ENCODE measurements at places on chromosomes 4 and X. TPM values are rescaled to one million over a fixed set of nuclear protein-coding genes. Genes with fewer than 3 reads are reported as not detected.

- H3K27ac ChIP-seq = no peak overlapping the region
- H3K4me1 ChIP-seq = peaks cover 11% of the 10 kb centered on the region
- no peak for DNase-seq
- no peak overlapping the region for H3K4me3 ChIP-seq
- no peaks in the 10 kb centered on the region for H3K36me3 ChIP-seq
These were observed 294.3 kb upstream of the BOD1L1 start for GRCh38 chr4:13921805-13922204.

DNA sequence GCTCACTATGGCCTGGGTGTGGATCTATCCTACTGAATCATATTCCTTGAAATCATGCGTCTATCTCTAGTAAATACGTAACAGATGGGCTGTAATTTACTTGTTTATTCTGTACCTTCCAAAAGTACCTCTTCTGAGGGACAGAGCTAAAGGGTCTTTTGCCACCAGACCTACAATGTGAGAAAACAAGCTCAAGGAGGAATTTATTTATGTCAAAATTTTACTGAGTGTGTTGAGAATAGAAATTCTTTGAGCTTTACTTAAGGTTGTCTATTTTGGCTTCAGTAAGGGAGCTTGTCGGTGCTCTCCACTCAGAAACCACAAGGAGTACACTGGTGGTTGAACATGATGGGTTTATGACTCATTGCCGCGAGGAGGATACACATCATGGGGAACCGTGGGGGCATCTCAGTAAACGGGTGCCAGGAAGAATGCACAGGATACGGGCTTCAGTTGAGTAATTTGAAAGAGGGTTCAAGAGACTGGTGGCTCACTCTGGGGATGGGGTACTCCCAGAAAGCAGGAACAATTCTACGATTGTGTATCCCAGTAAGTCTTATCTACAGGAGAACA lies 3.0 kb downstream of the ANK2 start:
- no peaks in the 10 kb centered on the region for H3K27me3 ChIP-seq
- no peak overlapping the region for H3K27ac ChIP-seq
- no peaks in the 10 kb centered on the region for H3K4me1 ChIP-seq
- no peaks in the 10 kb centered on the region for H3K36me3 ChIP-seq
- H3K4me3 ChIP-seq = no peak overlapping the region

DNA sequence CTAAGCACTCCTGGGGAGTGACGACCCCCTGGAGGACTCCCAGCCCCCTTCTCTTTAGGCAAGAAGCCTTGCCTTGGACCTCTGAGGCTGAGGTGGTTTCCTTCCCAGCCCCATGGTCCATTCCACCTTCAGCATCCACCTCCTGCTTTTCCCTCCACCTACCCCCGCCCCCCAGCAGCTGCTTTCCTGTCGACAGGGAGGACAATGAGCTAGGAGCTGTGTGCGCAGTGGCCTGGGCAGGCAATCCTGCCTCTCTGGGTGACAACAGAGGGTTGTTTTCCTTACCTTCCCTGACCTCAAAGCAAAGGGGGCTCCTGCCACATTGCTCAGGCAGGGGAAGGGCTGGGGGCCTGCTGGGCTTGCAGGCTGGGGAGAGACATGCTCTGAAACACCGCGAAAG lies 123.5 kb downstream of the BCOR start:
- no peaks in the 10 kb centered on the region for H3K27me3 ChIP-seq
- H3K27ac ChIP-seq = no peak overlapping the region
- no peak for DNase-seq
- H3K4me1 ChIP-seq = no peaks in the 10 kb centered on the region
- no peak overlapping the region for H3K4me3 ChIP-seq

GRCh38 chr4:40575846-40576245 lies 53.8 kb downstream of the RBM47 start:
- peaks cover 15% of the 10 kb centered on the region for H3K4me1 ChIP-seq
- no peaks in the 10 kb centered on the region for H3K36me3 ChIP-seq
- no peak for DNase-seq
- H3K27me3 ChIP-seq = no peaks in the 10 kb centered on the region

DNA sequence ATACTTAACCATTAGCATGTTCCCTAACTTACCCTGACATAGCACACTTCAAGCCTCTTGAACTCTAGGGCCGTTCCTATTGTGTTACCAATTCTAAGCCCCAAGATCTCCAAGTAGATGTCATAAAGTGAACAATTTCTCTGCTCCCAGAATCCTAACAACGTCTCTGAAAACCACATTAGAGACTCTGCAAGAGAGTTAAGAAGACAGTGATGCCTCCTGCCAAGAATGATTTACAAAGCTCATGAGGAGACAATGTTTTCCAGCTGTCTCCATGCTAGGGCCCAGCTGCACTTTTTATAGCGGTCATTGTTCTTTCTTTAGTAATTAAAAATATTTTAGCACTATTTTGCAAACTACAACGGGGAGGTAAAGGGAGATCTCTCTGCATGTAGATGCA lies 358.4 kb downstream of the PPP3CA start:
- no peaks in the 10 kb centered on the region for H3K36me3 ChIP-seq
- DNase-seq = no peak
- H3K4me3 ChIP-seq = no peak overlapping the region
- no peak overlapping the region for H3K27ac ChIP-seq
- H3K27me3 ChIP-seq = no peaks in the 10 kb centered on the region

DNA sequence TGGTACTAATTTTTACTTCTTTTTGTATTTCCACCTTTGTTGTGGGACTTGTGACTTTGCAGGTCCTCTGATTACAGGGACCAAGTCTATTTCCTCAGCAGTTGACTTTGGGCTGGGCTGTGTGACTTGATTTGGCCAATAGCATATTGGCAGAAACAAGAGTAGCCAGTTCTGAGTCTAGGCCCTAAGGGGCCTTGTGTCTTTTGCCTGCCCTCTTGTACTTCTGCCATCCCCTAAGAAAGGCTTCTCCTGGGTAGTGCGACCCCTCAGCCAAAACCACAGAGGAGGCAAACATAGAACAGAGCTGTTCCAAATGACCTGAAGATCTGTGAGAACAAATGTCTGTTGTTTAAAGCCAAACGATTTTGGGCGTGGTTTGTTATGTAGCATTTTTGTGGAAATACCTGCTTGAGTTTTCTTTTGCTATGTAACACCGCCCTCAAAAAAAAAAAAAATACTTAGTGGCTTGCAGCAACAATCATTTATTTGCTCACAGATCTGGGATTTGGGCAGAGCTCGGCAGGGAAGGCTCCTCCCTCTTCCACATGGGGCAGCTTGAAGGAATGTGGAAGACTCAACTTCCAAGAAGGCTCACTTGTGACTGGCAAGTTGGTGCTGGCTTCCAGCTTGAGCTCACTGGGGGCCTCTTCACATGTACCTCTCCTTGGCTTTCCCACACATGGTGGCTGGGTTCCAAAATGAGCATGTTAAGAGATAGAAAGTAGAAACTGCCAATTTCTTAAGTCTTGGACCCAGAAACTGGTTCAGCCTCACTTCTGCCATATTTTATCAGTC lies 423.0 kb upstream of the CNKSR2 start:
- DNase-seq = no peak
- H3K27ac ChIP-seq = no peak overlapping the region
- no peaks in the 10 kb centered on the region for H3K36me3 ChIP-seq
- H3K27me3 ChIP-seq = no peaks in the 10 kb centered on the region
- no peak overlapping the region for H3K4me3 ChIP-seq
- H3K4me1 ChIP-seq = no peaks in the 10 kb centered on the region

DNA sequence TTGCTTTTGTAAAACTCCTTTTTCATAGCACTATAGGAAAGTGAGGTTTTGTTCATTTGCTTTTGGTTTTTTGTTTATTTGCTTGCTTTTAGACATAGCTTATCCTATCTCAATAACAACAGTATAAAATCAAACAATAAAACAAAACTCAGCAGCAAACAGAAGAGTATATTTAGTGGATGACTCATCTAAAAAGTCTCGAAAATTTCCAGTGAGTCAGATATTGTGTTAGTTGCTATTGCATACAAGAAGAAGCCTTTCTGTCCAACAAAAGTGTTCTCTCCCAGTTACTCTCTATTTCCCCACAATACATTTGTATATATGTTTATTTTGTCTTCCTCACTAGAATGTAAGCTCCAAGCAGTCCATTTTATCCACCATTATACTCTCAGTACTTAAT lies 36.0 kb upstream of the NPNT start:
- no peaks in the 10 kb centered on the region for H3K27me3 ChIP-seq
- DNase-seq = no peak
- H3K4me1 ChIP-seq = no peaks in the 10 kb centered on the region

DNA sequence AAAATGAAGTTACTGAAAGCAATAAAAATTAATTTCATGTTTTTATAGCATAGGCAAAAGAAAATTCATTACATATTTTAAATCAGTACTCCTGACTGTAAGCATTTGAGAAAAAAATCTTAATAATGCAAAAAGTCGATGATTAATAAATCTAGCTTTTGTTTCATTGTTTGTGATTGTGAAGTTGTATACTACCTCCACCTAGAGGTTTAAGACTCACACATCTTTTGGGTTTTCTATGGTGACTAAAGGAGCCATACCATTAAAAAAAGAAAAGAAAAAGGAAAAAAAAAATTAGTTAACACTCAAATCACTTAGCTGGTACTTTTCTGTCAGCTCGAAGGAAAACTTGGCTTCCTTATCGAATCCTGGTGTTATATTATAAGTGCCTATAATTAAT lies 2.0 kb downstream of the GABRA2 start:
- H3K4me3 ChIP-seq = no peak overlapping the region
- H3K27ac ChIP-seq = no peak overlapping the region
- no peak for DNase-seq
- no peaks in the 10 kb centered on the region for H3K4me1 ChIP-seq

DNA sequence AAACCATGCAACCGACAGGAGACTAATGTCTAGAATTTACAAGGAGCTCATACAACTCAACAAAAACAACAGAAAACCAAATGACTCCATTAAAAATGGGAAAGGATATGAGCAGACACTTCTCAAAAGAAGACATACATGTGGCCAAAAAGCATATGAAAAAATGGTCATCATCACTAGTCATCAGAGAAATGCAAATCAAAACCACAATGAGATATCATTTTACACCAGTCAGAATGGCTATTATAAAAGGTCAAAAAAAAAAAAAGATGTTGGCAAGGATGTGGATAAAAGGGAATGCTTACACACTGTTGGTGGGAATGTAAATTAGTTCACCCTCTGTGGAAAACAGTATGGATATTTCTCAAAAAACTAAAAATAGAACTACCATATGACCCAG lies 50.5 kb upstream of the CHRDL1 start:
- no peak overlapping the region for H3K27ac ChIP-seq
- H3K4me3 ChIP-seq = no peak overlapping the region
- no peaks in the 10 kb centered on the region for H3K36me3 ChIP-seq
- no peak for DNase-seq
- H3K4me1 ChIP-seq = no peaks in the 10 kb centered on the region

DNA sequence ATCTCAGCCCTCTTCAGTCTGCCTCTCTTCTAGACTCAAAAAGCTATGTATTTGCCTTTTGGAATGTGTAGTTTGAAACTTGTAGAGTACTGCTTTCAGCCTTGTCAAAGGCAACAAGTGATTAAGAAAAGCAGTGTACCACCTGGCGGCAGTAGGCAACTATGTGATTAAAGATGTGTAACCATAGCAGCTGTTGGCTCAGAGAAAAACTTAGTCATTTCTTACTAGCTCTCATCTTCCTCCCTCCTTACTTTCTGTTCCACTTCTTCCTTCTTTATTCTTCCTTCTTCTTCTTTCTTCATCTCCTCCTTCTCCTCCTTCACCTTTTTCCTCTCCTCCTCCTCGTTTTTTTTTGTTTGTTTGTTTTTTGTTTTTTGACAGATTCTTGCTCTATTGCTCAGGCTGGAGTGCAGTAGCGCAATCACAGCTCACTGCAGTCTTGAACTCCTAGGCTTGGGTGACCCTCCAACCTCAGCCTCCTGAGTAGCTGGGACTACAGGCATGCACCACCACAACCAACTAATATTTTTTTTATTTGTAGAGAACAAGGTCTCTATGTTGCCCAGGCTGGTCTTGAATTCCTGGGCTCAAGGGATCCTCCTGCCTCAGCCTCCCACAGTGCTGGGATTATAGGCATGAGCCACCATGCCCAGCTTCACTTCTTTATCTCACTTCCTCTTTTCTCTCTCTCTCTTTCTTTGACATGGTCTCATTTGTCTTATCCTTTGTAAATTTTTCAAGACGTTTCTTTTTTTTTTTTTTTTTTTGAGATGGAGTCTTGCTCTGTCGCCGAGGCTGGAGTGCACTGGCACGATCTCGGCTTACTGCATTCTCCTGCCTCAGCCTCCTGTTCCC lies 32.6 kb downstream of the ABHD18 start:
- no peak overlapping the region for H3K27ac ChIP-seq
- no peaks in the 10 kb centered on the region for H3K27me3 ChIP-seq
- no peak for DNase-seq
- no peaks in the 10 kb centered on the region for H3K4me1 ChIP-seq
- peaks cover 8% of the 10 kb centered on the region for H3K36me3 ChIP-seq

GRCh38 chrX:53049127-53049517 lies 533 bp downstream of the GPR173 start:
- peak overlapping the region; percentile 80 for H3K4me3 ChIP-seq
- DNase-seq = no peak
- H3K4me1 ChIP-seq = no peaks in the 10 kb centered on the region
- no peaks in the 10 kb centered on the region for H3K27me3 ChIP-seq
- no peaks in the 10 kb centered on the region for H3K36me3 ChIP-seq

DNA sequence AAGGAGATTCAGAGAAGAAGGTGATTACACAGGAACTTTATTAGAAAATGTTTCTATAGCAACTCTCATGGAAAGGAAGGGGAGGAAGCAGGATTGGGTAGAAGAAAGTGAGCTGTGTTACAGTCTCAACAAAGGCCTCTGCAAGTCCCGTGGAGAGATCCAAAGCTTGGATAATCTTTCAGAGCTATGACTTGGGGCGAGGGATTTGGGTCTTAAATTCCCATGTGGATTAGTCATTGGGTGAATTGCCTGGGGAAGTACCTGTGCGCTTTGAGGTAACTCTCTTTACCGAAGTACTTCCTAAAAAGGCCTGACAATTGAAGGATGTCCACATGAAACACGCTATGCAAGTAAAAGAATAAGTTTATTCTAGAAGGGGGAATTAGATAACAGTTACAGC lies 133.8 kb upstream of the ANKRD50 start:
- DNase-seq = no peak
- H3K36me3 ChIP-seq = no peaks in the 10 kb centered on the region
- H3K27me3 ChIP-seq = no peaks in the 10 kb centered on the region
- no peaks in the 10 kb centered on the region for H3K4me1 ChIP-seq

GRCh38 chr4:1050486-1051213 lies 39.2 kb downstream of the FGFRL1 start:
- H3K36me3 ChIP-seq = no peaks in the 10 kb centered on the region
- no peak overlapping the region for H3K27ac ChIP-seq
- H3K27me3 ChIP-seq = no peaks in the 10 kb centered on the region
- H3K4me3 ChIP-seq = no peak overlapping the region
- DNase-seq = no peak

Gene USP26
- total RNA-seq = not detected

Gene KLHL34
- not detected for total RNA-seq

Gene CLCN5
- 9.6 TPM for total RNA-seq

Gene FSTL5
- total RNA-seq = not detected

Gene FREM3
- total RNA-seq = 0.14 TPM

Gene PASD1
- not detected for total RNA-seq

Gene PAGE4
- not detected for total RNA-seq

Gene PSAPL1
- 0.14 TPM for total RNA-seq

Gene ATP10D
- total RNA-seq = 54.2 TPM

Gene FHDC1
- 0.27 TPM for total RNA-seq

Gene ADGRG4
- total RNA-seq = 0.14 TPM

Gene CSAG2
- total RNA-seq = not detected

Gene FAM47A
- not detected for total RNA-seq

Gene TMPRSS11D
- not detected for total RNA-seq

Gene LRIT3
- total RNA-seq = 1.4 TPM

Gene TAF7L
- total RNA-seq = not detected
